ENCODE measurements at places on chromosomes 1 and 21.
A peak's percentile ranks its signal among the peaks of the same experiment; 100 is the strongest.

- DNase-seq = no peak
Observed at GRCh38 chr1:67166196-67166595, at the start of gene IL23R. Gene IL23R (plus strand): TSS chr1:67166454. CDS start chr1:67168121, 1,667 bp downstream.

- no peak for DNase-seq
Observed at GRCh38 chr1:163337631-163338030, 15.9 kb downstream of the NUF2 start.

GRCh38 chr1:116544588-116545358 is 26.1 kb downstream of the CD58 start:
- no peak for DNase-seq

DNA sequence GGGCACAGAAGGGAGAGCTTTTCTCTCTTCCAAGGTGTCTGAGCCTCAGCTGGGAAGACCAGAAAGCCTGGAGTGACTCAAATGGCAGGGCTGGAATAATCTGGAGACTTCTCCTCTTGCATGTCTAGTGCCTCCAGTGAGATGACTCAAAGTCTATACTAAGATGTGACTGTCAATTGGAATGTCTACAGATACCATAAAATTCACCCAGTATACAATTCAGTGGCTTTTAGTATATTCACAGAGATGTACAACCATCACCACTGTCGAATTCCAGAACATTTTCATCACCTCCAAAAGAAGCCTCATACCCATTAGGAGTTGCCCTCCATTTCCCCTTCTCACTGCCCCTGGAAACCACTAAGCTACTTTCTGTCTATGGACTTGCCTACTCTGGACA is 47.9 kb upstream of the CNN3 start:
- peak; percentile 67 for DNase-seq

DNA sequence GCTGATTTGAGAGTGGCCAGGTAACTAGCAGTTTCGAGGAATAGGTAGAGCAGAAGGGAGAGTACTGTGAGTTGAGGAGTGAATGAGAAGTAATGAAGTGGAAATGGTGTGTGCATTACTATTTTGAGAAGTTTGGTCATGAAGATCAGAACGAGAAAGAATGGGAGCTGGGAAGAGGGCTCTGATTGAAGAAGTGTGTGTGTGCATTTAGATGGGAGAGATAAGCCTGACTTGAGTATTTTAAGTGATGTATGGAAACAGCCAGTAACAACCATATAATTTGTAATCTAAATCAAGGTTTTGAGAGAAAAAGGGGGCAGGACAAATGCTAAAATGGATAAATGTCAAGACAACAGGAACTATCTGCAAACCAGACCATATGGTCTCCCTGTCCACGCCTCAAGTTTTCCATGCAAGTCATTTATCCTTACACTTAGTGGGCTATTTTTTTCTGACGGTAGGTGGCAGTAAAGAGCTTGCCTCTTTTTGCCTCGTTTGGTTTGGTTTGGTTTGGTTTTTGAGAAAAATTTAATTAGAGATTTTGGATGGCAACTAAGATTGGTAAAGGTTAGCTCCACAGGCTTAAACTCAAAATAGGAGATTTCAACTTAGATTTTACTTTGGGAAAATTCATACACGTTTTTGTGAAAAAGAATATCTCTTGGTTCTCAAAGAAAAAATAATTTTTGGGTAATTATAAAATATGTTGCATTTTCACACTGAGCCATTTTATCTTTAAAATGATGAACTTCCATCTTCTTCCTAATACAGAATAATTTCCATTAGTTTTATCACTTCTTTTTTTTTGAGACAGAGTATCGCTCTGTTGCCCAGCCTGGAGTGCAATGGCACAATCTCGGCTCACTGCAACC is 9.5 kb upstream of the B3GALNT2 start:
- peak; percentile 70 for DNase-seq

DNA sequence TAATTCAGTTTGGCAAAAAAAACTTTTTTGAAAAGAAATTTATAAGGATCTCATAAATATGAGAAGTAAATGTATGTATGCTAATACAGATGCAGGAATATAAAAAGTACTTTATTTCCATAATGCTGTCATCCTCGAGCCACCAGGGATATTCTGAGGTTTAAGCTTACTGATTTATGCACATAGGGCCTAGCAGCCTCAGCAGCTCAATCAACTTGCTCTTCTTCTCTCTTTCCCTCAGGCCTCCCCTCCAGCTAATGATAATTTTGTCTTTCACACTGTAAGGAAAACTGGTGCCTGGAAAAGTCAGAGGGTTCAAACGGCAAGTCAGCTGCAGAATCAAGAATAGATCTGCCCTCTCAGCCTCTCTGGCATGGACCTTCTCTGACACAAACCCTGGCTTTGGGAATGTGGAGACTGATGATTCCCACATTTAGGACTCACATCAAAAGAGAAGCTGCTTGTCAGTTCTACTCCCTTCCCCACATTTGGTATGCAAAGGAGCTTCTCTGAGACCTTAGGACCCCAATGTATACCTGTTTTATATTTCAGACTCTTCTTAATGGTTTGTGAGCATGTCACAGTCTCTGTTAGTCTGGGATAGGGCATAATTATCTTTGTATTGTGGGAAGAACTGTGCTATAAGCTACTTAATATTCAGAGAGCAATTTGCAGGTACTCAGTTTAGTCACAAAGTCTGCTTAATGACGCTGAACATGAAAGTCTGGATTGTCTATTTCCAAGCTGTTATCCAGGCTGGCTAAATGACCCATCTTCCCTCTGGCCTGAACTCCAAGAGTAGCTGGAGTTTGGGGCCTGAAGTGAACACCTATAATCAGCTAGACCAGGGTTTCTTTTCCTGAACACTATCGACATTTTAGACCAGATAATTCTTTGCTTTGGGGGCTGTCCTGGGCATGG is 52.1 kb upstream of the DIPK1A start:
- no peak for DNase-seq
